Nasal cavity respiratory epithelium epithelial cell of viscerocranial mucosa (primary cell): ENCODE measurements at places on chromosomes 3 and 15. TPM values are rescaled to one million over a fixed set of nuclear protein-coding genes. Genes with fewer than 3 reads are reported as not detected.

The CILP gene
- under 0.01 and 0.07 TPM in 2 replicates for total RNA-seq

The RAD51 gene
- 0.28 and 0.34 TPM in 2 replicates for total RNA-seq

The CORO2B gene
- under 0.01 and 0.14 TPM in 2 replicates for total RNA-seq

The MKRN3 gene
- total RNA-seq, result 3.4 and 7.9 TPM in 2 replicates

The TMED3 gene
- total RNA-seq, result 84.6 and 102 TPM in 2 replicates

The PCBP4 gene
- 10.3 and 14.7 TPM in 2 replicates for total RNA-seq

The LRRC31 gene
- total RNA-seq, result not detected in 2 replicates

The INSYN1 gene
- total RNA-seq, result 1.5 and 1.7 TPM in 2 replicates
